Mammary epithelial cell (primary cell): ENCODE measurements at places on chromosomes 5 and 9.

- no peak for DNase-seq
These were observed 87.7 kb downstream of the ACER2 start for GRCh38 chr9:19496321-19497050.

DNA sequence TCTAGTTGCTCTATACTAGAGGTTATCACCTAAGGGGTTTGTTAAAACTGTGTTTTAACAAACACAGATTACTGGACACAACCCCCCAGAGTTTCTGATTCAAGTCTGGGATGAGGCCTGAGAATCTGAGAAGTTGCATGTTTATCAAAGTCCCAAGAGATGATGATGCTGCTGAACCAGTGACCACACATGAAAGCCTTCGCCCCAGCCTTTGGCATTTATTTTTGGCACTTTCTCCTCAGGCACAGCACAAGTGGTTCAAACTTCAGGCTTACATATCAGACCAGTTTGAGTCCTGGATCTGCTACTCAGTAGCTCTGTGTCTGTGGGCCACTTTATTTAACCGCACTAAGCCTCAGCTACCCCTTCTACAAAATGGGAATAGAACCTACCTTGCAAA is 407.2 kb upstream of the PIK3R1 start:
- DNase-seq, result no peak

DNA sequence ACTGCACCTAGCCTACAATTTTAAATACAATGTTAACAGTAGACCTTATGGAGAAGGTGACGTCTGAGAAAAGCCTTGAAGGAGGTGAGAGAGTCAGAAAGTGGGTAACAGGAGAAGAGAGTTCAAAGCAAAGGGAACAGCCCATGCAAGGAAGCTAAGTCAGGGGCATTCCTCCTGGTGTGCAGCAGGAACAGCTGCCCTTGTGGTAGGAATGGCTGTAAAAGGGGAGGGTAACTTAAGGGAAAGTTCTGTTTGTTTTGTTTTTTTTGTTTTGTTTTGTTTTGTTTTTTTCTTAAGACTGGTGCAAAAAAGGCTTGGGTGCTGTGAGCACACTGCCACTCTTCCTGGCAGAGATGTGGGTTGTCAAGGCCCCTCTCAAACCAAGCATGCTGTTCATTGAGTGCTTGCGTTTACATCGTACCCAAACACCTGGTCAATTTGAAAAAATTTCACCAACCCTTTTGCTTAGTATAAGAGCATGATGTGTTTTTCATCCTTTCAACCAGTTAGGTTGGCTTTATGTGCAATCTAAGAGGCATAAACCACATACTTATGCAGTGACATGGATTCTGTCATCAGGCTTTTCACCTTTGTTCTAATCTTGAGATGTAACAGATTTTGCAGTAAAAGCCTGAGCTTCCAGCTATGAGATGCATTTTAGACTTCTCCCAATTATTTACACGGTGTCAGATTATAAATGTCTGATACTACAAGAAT is 279.7 kb downstream of the GLIS3 start:
- no peak for DNase-seq

DNA sequence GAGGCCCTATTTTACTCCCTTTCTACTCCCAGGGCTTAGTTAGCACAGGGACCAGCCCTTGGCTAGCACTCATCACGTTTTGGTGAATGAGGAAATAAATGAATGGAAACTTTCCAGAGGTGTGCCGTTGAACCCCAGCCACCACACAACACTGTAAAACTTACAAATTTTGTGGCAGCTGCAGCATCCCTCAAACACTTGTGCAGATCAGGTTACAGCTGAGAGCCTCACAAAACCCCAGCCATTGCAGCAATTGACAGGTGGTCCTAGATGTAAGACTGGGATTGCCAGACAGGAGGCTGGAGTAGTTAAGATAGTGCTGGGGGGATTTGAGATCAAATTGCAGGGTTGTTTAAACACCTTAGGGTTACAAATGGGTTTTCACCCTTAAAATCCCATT is 482.2 kb upstream of the KIF2A start:
- no peak for DNase-seq

DNA sequence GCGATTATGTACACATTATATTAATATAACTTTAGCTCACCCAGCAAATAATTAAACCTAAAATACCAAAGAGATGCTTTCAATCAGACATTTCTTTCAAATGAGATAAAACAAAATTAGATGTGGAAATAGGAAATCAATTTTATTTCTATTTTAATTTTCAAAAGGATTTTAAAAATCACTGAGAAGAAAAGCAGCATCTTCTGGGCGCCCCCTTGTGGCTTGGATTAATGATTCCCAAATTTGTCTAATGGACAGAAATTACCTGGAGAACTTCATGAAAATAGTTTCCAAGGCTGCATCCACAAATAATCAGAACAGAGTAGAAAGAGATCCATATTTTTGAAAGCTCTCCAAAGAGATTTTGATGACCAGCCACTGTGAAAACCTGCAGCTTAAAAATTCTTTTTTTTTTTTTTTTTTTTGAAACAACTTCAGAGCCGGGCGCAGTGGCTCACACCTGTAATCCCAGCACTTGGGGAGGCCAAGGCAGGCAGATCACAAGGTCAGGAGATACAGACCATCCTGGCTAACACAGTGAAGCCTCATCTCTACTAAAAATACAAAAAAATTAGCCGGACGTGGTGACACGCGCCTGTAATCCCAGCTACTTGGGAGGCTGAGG is 50.9 kb upstream of the CEMIP2 start:
- no peak for DNase-seq

DNA sequence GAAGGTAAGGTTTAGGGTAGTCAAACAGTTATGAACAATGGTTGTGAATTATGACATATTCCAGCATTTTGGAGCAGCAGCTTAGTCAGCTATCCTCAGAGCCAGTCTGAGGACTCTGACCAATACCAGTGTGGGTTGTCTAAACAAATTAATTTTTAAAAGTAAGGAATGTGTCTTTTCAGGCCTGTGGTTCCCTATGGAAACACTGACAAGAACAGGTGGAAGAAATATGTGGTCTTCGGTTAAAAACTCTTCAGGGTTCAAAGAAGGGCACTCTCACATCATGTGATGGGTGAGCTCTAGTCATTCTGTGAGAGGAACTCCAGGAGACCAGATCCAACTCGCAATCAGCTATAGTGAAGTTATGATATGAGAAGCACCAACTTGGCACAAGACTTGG is 33.5 kb upstream of the ALDOB start:
- DNase-seq, result no peak

- no peak for DNase-seq
These were observed 62.0 kb downstream of the S1PR3 start for GRCh38 chr9:89053301-89053700.

- DNase-seq, result no peak
These were observed 11.0 kb upstream of the NANS start for GRCh38 chr9:98045234-98046179.

GRCh38 chr5:151697452-151697851 is 10.7 kb upstream of the SPARC start:
- no peak for DNase-seq

- no peak for DNase-seq
These were observed 383.2 kb downstream of the PLK2 start for GRCh38 chr5:58076483-58077257.

GRCh38 chr5:172895549-172895948 is 61.5 kb downstream of the ERGIC1 start:
- DNase-seq, result no peak

DNA sequence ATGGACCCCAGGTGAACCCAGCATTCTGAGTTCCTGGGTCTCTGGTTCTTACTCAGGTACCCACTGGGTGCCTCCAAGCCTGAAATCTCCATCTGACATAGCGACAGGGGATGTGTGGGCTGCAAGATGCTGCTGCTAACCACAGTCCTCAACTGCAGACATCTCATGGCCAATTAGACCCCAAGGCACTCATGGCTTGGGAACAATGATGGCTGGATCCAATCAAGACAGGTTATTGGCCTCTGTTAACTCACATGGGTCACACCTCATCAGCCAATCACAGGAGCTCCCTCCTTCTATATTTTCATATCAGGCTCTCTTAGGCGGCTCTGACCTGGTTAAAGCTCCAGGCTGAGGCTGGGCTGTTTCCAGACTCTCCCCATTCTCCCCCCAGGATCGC is 57.0 kb downstream of the CXXC5 start:
- DNase-seq, result no peak

GRCh38 chr9:10230512-10230911 is 382.3 kb downstream of the PTPRD start:
- no peak for DNase-seq

DNA sequence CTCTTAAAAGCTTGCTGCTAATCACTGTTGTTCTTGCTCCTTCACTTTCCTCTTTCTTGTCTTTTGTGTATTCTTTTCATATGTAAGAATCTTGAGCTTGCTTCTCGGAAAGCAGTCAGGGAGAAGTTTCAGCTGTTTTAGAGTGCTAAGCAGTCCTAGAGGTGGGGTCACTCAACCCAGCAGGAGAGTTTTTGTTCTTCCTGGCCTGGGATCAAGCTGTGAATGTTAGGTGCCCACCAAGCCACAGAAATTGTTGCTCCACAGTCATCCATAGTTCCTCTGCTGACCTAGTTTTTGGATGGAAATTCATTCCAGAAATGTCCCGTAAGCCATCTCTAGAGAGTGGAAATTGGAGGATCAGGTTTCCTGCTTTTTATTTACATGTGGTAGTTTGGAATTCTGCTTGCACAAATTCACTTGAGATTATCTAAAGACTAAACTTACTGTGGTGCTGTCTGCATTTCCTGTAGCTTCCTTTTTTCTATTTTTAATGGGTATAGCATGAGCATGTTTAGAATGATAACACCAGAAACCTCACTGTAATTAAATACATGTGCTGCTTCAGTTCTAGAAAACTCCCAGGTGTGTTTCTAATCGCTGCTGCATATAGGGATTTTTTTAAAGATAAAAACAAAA is 108.7 kb downstream of the MAST4 start:
- no peak for DNase-seq
